Stimulated activated CD8-positive, alpha-beta memory T cell treated with anti-CD3 and anti-CD28 coated beads, Interleukin-4, amount 100 ng/mL, for 1 hour (primary cell): ENCODE measurements at places on chromosomes 4 and X.

DNA sequence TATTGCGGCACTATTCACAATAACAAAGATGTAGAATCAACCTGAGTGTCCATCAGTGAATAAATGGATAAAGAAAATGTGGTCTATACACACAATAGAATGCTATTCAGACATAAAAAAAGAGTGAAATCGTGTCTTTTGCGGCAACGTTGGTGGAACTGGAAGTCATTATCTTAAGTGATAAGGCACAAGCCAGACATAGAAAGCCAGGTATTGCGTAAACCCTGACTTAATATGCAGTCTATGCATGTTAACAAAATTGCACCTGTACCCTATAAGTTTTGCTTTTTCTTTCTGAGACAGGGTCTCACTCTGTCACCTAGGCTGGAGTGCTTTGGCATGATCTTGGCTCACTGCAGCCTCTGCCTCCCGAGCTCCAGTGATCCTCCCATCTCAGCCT lies 28.6 kb downstream of the KIAA0232 start:
- DNase-seq: no peak

DNA sequence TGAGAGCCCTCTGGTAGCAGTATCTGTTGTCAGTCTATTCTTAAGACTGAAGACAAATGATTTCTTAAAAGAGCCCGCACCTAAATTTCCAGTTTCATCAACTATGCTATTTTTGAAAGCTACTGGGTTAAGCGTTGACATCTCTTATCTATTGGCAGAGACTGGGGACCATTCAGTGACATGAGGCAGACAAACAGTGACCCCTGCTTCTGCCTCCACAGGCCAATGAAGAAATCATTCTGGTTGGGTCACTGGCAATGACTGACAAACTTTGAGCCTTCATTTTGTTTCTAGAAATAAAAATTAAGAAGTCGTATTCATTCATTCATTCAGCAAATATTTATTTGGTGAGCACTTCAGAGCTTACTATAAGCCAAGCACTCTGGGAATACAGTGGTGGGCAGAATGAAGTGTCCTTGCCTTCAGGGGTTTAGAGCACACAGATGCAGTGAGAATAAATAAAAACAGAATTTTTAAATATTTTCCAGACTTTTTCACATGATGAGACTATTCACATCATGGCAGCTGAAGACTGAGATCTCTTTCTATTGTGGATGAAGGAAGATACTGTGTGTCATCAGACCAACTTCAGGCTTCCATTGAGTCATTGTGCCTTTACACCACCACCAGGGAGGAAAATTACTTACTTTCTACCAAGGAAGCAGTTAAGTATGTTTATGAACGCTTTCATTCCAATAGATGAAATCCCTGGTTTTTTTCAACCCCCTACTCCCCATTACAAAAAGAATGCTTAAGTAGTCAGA lies 36.0 kb downstream of the SORBS2 start:
- no peak for DNase-seq

DNA sequence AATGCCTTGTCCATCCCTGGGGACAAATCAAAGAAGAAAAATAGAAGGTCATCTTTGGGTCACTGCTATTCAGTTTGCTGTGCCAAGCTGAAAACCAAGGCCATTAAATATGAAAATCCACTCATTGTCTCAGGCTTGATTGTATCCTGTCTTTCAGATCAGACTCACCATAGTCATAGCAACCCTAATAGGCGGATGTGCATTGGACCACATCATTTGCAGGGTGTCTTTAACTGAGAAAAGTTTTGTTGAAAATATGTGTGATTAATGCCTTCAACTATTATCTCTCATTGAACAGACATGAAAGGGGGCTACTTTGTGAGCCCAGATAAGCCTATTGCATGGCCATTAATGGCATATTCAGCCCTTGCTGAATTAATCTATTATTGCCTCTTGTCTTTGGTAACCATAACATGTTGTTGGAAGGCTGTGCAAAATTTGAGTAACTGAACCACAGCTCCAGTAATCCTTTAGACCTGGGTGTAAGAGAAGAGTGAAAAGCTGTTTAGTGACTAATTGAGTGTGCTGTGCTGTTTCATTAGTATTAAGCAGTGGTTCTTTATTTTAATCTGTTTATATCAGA lies 453.6 kb upstream of the EPHA5 start:
- no peak for DNase-seq

- no peak for DNase-seq
Measured at GRCh38 chr4:27728892-27729291, 868.3 kb downstream of the STIM2 start.

GRCh38 chr4:128068918-128069317 lies 7.8 kb downstream of the LARP1B start:
- DNase-seq: no peak

- no peak for DNase-seq
Measured at GRCh38 chr4:51843309-51844152, 578 bp downstream of the DCUN1D4 start.

- DNase-seq: no peak
Measured at GRCh38 chr4:91914176-91914804, 389.5 kb upstream of the GRID2 start.

DNA sequence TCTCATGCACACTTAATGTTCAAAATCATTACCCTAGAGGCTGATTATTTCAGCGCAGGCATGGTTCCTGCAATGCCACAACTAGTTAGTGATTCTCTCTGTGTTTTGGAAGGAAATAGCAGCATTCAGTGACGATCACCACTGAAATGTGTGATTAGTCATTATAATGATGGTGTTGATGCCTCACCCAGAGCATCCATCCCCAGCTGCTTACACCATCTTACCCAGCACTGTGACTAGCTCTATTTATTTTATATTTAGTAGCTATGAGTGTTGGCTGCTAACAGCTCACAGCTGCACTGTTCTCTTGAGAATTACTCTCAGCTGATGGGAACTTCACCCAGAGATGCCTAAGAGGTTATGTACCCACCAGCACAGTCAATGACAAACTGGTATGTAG lies 60.5 kb upstream of the TSPAN7 start:
- no peak for DNase-seq

DNA sequence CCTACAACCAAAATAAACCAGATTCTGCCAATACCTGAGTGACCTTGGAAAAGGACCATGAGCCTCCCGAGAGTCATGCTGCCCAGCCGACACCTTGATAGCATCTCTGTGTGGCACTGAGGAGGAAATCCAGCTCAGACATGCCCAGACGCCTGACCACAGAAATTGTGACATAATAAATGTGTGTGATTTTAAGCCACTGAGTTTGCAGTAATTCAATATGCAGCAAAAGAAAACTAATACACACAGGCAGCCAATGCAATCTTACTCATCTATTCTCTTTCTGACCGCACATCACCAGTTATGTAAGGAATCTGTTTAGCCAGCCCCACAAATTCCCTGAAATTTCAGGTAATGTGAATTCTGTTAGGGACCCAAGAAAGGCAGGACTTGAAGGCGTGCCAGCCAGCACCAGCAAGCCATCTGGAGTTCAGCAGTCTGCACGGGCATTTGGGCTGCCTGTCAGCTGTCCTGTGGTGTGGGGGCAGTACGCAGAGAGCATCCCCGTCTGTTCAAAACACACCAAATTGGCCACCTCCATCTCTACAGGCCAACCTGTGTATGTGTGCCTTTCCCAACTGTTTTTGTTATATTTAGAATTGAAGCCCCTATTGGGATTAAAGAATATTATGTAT lies 176.4 kb downstream of the NLGN4X start:
- no peak for DNase-seq

DNA sequence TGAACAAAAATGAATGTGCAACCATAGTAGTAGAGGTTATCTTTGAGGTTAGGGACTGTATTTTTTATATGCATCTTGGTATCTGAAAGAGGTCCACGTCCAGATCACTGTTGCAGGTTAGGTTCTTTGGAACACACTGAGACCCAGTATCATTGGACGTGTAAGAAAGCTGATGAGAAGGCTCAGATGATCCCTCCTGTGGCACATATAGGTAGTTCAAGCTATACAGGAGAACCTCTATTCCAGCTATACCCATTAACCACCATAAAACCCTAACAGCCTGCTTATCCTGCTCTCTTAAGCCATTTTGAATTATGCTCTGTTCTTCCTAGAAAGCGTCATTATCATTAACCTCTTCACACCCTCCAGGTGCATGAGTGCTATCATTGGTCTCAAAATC lies 930.7 kb upstream of the HS3ST1 start:
- no peak for DNase-seq
